ENCODE measurements at places on chromosomes 16 and 17. TPM values are rescaled to one million over a fixed set of nuclear protein-coding genes. Genes with fewer than 3 reads are reported as not detected.

Gene KRT17
- total RNA-seq = not detected

Gene MPP2
- total RNA-seq = 8.4 TPM

- no peak overlapping the region for H3K27ac ChIP-seq
- H3K4me3 ChIP-seq = peak overlapping the region; percentile 86
- peaks cover 20% of the 10 kb centered on the region for H3K36me3 ChIP-seq
- peak; percentile 62 for DNase-seq
- H3K27me3 ChIP-seq = peaks cover 28% of the 10 kb centered on the region
Observed at GRCh38 chr17:62626719-62627218, 701 bp upstream of the MRC2 start.

Gene CCL3
- total RNA-seq = not detected

- no peaks in the 10 kb centered on the region for H3K36me3 ChIP-seq
- no peak for DNase-seq
- no peak overlapping the region for H3K4me3 ChIP-seq
Observed at GRCh38 chr16:19948186-19949104, 63.8 kb upstream of the GPRC5B start.

Gene TMEM235
- total RNA-seq = 21.1 TPM

Gene C1QTNF8
- total RNA-seq = not detected

Gene RAB37
- total RNA-seq = 2.5 TPM

DNA sequence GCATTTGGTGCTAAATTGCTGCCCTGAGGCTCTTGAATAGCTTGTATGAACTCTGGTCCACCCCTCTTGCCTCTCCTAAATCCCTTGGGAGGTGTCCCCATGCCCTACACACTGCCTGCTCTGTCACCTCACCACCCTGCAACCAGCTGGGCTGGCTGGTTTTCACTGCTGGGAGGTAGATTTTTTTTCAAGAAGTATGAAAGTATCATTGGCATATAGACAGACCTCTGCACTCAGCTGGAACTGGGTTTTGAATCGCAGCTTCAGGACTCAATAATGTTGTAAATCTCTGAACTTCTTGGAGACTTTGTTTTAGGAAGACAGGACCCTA lies 184.9 kb downstream of the MSI2 start:
- peaks cover 30% of the 10 kb centered on the region for H3K4me1 ChIP-seq
- H3K4me3 ChIP-seq = no peak overlapping the region
- DNase-seq = no peak
- H3K27me3 ChIP-seq = peaks cover 1% of the 10 kb centered on the region

- no peaks in the 10 kb centered on the region for H3K36me3 ChIP-seq
- no peak for DNase-seq
- H3K4me1 ChIP-seq = no peaks in the 10 kb centered on the region
- H3K27me3 ChIP-seq = no peaks in the 10 kb centered on the region
- H3K4me3 ChIP-seq = no peak overlapping the region
- no peak overlapping the region for H3K27ac ChIP-seq
Observed at GRCh38 chr16:64397945-64398508, 723.8 kb downstream of the CDH11 start.

- DNase-seq = no peak
- H3K36me3 ChIP-seq = no peaks in the 10 kb centered on the region
- peaks cover 3% of the 10 kb centered on the region for H3K27me3 ChIP-seq
- H3K4me1 ChIP-seq = peaks cover 4% of the 10 kb centered on the region
- no peak overlapping the region for H3K27ac ChIP-seq
Observed at GRCh38 chr16:58859958-58860669, 126.0 kb upstream of the GOT2 start.

- peaks cover 12% of the 10 kb centered on the region for H3K27me3 ChIP-seq
- DNase-seq = no peak
- H3K36me3 ChIP-seq = peaks cover 14% of the 10 kb centered on the region
- no peak overlapping the region for H3K27ac ChIP-seq
- H3K4me3 ChIP-seq = no peak overlapping the region
Observed at GRCh38 chr16:31699601-31700000, 171.9 kb downstream of the AHSP start.

Gene GSDMA
- not detected for total RNA-seq

DNA sequence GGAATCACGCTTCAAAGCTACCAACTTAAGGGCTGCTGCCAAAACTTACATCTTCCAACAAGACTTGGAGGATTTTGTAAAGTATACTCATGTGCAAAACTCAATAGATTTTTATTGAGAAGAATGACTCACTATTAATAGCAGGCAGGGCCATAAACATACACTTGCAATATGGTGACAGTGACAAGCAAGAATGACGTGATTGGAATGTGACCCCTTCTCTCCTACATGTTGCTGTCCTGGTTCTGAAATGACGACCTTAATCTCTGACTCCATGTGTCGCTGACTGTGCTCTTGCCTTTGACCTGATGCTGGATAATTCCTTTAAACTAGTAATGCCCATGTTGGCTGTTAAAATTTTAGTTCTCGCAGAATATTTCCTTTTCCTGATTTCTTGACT lies 174.5 kb downstream of the PARN start:
- no peak overlapping the region for H3K4me3 ChIP-seq
- H3K27me3 ChIP-seq = no peaks in the 10 kb centered on the region
- DNase-seq = no peak
- no peaks in the 10 kb centered on the region for H3K36me3 ChIP-seq

DNA sequence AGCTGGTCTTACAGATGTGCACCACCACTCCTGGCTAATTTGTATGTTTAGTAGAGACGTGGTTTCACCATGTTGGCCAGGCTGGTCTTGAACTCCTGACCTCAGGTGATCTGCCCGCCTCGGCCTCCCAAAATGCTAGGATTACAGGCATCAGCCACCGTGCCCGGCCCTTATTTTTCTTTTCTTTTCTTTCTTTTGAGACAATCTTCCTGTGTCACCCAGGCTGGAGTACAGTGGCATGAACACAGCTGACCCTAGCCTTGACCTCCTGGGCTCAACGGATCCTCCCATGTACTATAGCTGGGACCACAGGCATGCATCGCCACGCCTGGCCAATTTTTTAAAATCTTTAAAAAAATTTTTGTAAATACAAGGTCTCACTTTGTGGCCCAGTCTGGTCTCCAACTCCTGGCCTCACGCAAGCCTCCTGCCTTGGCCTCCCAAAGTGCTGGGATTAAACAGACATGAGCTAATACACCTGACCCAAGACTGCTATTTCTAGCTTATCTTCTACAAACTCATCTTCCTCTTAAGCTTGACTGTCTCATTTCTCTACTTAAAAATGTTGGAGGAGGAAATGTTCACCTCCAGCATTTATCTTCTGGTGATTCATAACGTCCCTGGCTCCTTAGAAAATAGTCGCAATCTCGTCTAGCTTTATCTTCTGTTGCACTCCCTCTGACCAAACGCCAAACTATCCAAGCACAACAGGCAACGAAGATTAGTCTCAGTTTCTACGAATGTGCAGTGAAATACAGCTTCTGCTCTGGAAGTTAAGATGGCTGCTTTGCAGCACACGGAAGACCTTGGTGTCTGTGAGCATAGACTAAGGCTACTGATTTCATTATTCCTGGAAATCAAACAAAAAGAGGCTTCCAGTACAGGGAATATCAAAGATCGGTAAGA lies 8.2 kb upstream of the TMEM94 start:
- no peak overlapping the region for H3K4me3 ChIP-seq
- peaks cover 1% of the 10 kb centered on the region for H3K27me3 ChIP-seq
- no peaks in the 10 kb centered on the region for H3K4me1 ChIP-seq
- DNase-seq = no peak
- H3K36me3 ChIP-seq = no peaks in the 10 kb centered on the region

Gene HAGH
- total RNA-seq = 44.8 TPM

Gene ZPBP2
- total RNA-seq = not detected

DNA sequence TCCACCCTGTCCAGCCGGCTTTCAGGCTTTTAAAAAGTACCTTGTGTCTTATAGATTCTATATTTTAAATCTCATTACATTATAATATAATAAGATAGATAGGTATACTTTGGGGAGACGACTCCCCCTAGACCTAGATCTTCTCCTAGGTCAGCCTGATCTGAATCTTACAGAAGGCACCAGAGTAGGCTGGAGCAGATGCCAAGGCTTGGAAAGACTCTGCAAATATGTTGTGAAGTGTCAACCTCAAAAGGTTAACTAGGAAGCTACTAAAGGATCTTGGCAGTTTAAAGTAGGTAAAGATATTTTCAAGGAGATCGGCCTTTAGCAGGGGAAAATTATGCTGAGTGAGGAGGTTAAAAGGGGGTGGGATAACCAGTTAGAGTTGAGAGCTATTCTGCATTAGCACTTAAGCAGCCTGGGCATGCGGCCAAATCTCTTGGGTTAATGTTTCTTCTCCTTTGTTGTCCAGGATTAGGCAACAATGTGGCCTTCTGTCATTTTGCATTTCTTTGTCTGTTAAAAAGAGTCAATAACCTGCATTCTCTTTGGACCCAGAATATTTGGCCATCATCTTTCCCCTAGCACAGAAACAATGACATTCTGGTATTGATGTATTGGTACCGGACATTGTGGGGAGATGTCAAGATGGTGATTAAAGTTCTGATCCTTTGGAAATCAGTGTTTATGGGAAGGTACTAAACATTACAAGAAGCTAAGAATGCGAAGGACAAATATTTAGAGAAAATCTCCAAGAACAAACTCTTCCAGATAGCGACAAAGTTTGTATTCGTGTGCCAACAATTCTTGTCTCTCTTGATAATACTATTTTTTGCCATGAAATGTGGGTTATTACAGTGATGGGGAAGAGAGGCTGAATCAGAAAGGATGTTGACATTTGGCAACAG lies 51.2 kb upstream of the DHX40 start:
- no peaks in the 10 kb centered on the region for H3K36me3 ChIP-seq
- H3K27me3 ChIP-seq = peaks cover 1% of the 10 kb centered on the region
- no peaks in the 10 kb centered on the region for H3K4me1 ChIP-seq

GRCh38 chr17:44417553-44417952 lies 28.1 kb upstream of the ITGA2B start:
- DNase-seq = no peak
- no peaks in the 10 kb centered on the region for H3K4me1 ChIP-seq
- H3K27ac ChIP-seq = no peak overlapping the region
- no peak overlapping the region for H3K4me3 ChIP-seq
- no peaks in the 10 kb centered on the region for H3K27me3 ChIP-seq
- no peaks in the 10 kb centered on the region for H3K36me3 ChIP-seq

Data from endothelial cell (in vitro differentiated cells).